ENCODE measurements at places on chromosomes 11 and 22.
A peak's percentile ranks its signal among the peaks of the same experiment; 100 is the strongest.

DNA sequence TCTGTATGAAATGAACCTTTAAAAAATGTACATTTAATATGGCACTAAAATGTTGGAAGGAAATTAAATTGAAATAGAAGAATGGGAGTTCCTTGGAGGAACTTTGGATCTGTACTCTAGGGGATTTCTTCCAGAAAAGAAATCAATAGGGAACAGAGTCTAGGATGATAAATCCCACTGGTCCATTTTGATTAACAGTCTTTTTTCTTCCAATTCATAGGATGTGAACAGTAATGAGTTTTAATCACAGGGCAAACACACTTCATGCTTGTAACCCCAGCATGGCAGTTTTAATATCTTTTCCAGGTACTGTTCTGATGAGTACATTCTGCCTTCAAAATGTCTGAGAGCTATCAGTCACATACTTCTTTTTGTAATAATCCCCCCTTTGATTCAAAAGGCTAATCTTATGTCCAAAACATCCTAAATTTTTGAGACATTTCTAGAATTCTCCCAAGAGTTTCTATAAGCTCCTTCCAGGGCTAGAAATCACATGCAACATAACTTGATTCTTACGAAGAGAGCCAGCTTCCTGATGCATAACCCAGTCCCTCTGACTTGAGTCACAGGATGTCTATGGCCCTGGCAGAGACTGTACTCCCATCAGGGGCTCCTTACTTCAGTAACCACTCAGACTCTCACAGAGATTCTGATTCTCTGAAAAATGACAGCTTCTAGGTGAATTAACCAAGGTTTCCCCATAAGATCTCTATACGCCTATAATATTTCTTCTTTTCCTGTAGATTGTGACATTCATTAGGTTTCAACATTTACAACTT is 112.9 kb downstream of the SLC36A4 start:
- DNase-seq: no peak

GRCh38 chr11:110160016-110160415 is 66.8 kb downstream of the ZC3H12C start:
- DNase-seq: no peak

- no peak for DNase-seq
Measured at GRCh38 chr11:36394056-36394455, 98.0 kb downstream of the PRR5L start.

GRCh38 chr11:2775626-2776350 is 76.0 kb upstream of the KCNQ1OT1 start:
- no peak for DNase-seq

DNA sequence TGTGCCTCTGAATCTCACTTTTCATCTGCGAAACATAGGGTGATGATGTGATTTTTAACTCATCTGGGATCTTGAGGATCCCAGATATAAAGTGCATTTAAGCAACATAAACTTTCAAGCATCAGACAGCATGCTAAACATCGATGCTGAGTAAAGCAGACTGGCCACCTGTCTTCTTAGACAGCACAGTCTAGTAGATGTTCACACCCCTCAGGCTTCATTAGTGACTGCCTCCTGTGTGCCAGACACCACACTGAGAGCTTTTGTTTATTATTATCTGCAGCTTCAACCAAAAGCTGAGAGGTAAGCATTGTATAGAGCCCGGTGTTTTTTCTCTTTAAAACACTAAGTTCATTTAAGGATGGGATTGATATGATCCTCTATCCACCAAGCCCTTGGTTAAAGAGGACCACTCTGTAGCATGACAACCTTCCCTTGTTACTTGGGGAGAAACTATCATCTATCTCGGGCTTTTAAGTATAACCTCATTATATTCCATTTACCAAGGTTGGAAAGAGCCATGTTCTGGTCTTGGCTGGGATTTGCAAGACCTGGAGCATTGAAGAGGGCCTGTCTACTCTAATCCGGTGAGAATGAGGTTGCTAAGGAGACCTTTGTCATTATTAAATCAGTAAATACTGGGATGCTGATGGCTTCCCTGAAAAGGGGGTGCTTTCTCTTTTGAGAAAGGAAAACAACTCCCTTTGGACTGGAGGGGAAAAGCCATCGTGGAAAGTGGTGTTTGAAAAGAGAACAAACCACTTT is 114.2 kb upstream of the SEZ6L start:
- DNase-seq: no peak

DNA sequence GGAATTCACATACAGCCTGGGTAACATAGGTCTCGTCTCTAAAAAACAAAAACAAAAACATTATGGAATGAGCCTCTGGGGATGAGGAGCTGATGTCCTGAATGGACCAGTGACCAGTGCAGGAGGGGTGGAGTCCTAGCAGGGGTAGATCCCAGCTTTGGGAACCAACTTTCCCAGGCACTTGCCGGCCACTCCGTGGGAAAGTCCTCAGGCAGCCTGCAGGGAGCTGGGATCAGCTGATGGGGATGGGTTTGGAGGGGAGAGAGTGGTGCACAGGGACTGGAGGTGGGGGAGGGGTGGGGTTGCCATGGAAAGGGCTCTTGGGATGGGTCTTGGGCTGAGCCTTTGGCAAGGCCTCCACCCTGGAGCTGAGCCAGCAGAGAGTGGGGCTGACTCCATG is 19.1 kb downstream of the MGAT3 start:
- peak; percentile 35 for DNase-seq

DNA sequence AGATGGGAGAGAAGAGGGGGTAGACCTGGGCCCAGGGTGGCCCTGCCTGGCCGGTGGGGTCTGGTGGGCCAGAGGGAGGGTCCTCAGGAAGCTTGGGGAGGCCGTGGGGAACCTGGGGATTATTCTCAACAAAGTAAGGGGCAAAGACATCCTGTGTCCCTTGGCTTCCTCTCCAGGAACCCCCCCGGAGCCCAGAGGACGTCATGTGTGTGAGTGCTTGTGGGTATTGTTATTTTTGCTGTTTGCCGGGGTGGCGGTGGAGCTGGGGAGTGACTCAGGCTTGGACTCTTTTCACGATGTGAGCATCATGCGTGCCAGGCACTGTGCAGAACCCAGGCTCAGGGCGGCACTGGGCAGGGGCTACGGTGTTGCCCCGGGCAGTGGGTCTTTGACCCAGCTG is 982 bp upstream of the SHANK3 start:
- DNase-seq: no peak

GRCh38 chr11:14454861-14455632 is 44.6 kb downstream of the COPB1 start:
- peak; percentile 41 for DNase-seq

DNA sequence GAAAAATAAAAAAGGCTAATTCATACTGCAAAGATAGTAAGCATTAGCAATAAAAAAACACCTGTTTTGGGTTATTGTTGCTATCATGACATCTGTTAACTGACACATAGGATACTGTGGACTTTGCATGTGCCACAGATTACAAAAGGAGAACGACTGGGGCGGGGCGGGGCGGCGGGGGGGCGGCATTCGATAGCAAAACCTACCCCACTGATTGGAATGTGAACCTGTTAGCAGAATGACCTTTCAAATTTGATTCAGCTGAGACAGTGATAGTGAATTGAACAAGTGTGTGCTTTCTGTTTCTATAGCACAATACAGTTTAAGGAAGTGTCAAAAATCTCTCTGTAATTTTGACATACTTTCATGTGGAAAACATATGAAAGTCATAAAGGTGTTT is 14.9 kb downstream of the MMP20 start:
- no peak for DNase-seq

DNA sequence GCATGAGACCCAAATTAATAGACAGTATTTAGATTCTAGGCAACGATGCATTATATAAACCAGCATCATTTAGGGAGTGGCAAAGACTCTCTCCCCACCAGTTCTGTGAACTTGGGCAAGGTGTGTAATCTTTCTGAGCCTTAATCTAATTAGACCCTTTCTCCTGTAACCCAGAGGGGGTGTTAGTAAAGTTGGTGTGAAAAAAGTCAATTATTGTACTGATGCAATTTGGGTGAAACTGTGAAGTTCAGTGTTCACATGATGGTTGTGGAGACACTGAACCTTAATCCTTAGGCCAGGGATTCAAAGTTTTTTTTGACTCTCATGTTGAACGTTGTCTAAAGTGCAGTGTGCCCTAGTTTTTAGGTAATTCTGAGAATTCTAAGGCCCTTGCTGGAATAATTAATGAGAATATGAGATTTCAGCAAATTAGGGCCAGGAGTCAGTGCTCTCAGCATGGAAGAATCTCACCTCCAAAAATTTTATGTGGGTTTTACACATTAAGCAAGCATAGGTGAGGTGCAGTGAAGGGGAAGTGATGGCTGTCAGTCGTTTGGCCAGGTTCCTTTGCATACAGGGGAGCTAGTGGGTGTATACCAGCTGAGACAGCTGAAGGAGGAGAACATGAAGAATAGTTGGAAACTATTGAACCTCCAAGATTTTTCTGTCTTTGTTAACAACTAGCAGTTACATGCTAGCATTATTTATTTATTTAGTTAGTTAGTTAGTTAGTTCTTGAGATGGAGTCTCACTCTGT is 94.2 kb downstream of the PTPRJ start:
- DNase-seq: no peak

GRCh38 chr11:8296038-8296649 is 32.5 kb upstream of the LMO1 start:
- no peak for DNase-seq

- DNase-seq: no peak
Measured at GRCh38 chr11:35146074-35146521, 7.1 kb downstream of the CD44 start.

DNA sequence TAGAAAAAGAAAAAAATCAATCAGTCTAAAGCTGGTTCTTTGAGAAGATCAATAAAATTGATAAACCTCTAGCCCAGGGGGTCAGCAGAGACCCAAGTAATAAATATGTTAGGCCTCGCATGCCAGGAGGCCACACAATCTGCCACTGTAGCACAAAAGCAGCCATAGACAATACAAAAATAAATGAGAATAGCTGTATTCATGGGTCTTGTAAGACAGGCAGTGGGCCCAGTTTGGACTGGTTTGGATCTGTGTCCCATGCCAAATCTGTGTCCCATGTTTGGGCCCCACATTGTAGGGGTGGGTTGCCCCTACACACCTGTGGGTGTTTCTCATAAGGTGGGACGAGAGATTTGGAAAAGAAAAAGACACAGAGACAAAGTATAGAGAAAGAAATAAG is 6.6 kb upstream of the PLAAT4 start:
- no peak for DNase-seq

DNA sequence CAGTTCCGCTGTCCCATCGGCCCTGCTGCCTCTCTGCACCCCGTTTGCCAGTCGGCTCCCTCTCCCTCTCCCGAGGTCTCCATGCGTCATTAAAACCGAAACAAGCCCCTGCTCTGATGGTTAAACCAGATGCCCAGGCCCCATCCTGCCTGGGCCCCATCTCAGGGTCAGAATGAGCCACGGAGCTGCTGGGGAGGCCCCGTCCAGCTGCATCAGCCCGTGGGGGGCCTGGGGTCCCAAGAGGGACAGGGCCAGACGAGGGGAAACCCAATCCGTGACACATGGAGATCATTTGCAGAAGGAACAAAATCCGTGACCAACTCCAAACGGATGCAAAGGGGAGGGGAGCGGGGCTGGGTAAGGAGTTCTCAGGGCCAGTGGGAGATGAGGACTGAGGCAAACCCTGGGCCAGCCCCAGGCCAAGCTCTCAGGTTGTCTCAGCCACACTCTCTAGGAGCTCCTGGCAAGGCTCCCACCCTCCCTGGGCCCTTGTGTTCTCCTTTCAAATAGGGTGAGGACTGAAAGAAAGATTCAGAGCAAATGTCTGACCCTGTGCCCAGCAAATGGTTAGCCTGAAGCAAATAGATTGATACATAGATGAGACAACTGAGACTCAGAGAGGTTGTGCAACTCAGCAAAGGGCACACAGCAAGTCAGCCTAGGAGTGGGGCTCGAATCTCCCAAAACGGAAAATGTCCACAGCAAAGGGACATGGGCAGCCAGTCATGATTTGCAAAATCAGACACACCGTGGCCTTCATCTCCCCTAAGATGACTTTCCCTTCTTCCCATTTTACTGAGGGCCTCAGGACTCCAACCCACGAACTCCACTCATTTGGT is 162.1 kb downstream of the MN1 start:
- no peak for DNase-seq

- peak; percentile 99 for DNase-seq
Measured at GRCh38 chr11:133545199-133545803, 13.0 kb upstream of the OPCML start.

DNA sequence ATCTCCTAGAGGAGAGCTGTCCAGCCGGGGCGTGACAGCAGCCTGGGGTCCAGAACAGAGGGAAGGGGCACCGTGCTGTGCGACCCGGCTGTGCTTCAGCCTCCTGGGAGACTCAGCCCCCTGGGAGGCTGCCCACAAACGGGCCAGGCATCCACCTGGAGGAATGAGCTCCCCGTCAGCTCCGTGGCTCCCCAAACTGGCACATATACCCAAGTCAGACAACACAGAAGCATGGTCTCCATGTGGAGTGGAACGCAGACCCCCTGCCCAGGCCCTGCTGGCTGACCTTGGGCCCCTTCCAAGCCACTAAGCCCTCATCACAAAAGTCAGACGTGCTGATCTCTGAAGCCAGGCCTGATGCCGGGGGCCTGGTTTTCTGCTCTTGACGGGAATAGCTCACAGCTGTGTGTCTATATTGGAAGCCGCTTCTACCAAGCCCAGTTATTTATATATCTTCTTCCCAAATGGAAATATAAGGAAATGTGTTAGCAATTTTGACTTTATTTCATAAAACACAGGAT is 91.7 kb downstream of the BRD1 start:
- DNase-seq: no peak

DNA sequence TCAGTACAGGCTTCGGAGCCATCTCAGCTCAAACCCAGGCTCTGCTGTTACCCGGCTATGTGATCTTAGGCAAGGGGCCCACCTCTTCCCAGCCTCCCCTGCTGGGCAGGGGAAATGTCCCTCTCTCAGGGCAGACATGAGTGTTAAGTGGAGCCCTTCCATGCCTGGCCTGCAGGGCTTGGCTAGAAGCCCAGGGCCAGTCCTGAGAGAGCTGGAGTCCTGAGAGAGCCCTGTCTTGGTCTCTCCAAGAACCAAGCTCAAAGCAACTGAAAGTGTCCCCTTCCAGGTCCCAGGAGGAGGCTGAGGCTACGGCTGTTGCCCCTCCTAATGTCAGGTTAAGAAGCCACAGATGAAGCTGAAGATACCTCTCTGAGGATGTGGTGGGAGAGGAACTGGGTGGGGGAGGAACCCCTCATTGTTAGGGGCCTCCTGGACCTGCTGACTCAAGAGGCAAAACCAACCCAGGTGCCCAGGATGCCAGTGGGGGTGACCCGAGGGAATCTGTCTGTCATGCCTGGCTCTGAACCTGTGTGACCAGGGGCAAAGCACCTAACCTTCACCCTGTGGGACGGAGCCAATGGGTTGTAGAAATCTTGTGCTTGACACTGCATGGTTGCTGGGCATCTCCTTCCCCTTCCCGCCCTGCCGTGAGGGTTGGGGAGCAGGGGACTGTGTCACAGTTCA is 4.2 kb downstream of the ZP1 start:
- no peak for DNase-seq

DNA sequence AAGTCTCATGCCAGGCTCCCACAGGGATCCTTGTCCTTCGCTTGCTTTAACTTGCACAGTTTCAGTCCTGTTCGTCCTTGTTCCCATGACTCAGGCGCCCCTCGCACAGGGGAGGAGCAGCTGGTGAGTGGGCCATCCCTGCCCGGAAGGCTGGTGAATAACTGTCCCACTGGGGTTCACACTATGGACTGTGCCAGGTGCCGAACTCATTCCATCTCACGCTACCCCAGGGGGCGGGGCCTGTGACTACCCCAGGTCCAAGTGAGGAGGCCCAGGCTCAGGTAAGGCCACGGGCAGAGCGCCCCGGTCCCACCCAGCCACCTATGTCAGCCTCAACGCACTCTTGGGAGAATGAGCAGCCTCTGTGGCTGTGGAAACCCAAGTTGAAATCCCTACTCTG is 7.2 kb upstream of the CARD10 start:
- no peak for DNase-seq
